ENCODE measurements at places on chromosomes 7 and 10.

GRCh38 chr10:88505265-88505664 lies 77.9 kb downstream of the RNLS start:
- DNase-seq = no peak

DNA sequence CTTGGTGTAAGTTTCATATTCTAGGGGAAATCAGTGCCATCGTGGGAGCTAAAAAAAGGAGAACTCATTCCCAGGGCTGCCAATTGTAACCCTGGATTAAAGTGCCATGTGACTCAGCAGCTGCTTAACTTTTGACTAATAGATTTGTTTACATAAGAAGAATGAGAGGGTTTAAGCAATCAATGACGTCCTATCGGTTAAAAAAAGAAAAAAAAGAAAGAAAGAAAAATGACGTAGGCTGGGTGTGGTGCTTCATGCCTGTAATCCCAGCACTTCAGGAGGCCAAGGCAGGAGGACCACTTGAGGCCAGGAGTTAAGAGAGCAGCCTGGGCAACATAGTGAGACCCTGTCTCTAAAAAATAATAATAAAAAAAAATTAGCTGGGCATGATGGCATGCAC lies 116.2 kb upstream of the AFAP1L2 start:
- DNase-seq = peak; percentile 82

DNA sequence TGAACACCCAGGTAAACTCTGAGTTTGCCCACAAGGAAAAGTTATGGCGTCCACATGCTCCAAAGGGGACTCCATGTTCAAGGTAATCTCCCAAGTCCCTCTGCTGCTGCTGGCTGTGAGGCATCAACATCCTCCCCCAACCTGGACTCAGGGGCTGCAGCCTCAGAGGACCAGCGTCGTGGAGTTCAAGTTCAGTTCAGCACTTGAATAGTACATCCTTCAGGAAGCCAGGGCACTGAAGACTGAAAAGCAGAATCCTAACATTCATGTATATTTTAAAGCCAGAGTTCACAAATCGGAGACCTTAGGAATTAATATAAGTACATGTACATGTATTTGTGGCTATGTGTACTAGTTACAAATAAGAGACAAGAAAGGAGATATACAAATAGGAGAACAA lies 90.4 kb downstream of the PTPRE start:
- no peak for DNase-seq

GRCh38 chr10:1068380-1069361 lies 12.5 kb downstream of the WDR37 start:
- no peak for DNase-seq

DNA sequence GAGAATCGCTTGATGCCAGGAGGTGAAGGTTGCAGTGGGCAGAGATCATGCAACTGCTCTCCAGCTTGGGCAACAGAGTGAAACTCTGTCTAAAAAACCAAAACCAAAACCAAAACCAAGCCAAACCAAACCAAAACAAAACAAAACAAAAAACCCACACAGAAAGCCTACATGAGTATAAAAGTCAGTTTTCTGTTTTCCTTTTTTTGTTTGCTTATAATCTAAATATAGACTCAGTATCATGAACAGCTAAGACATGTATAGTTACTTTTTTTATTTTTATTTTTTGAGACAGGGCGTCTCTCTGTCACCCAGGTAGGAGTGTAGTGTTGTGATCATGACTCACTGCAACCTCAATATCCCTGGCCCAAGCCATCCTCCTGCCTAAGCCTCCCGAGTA lies 16.8 kb upstream of the MTPN start:
- no peak for DNase-seq

GRCh38 chr10:70592746-70593512 lies 9.6 kb downstream of the PRF1 start:
- no peak for DNase-seq

DNA sequence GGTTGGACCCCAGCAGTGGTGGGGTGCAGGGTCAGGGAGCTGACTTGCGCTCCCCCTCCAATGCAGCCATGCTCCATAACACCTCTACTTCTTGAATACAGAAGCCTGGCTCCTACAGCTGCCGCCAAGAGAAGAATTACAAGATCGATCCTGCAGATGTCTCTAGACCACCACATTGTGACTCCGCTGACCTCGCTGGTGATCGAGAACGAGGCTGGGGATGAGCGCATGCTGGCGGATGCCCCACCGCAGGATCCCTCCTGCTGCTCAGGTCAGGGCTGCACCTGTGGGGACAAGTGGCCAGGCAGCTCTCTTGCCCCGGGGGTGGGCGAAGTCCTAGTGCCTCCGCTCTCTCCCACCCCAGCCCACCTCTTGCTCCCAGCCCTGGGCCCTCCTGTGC lies 31.7 kb downstream of the ITIH2 start:
- DNase-seq = no peak

GRCh38 chr7:121480566-121481335 lies 84.6 kb upstream of the FAM3C start:
- DNase-seq = no peak

DNA sequence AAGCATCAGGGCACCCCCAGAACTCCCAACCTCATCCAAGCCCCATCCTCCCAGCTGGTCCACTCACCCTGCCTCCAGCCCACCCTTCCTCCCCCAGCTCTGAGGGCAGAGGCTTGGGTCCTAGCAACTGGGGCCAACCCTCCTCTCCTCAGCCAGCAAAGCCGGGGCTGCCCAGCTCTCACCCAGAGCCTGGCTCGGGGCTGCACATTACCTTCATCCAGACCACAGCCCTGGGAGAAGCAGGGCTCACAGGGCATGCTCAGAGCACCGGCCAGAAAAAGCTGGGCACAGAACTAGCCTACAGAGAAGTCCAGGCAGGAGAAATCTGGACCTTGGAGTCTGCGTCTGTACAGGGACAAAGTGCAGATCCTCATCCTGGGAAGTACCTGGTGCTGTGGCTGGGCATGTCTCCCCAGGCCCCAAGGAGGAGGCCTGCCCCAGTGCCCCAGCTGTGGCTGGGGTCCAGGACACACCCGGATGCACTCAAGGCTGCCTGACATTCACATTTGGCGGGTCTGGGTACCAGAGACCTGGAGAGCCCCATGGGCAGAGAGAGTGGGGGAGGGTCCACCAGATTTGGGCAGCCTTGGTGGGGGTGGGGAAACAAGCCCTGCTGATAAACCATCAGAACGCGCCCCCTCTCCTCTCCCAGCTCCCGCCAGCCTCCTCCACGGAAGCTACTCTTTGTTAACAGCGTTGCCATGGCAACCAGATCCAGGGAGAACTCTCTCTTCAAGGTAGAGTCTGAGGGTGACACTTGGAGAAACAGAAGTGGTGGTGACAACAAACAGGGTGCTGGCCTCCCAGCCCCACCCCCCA lies 5.1 kb downstream of the RASGEF1A start:
- no peak for DNase-seq

GRCh38 chr10:3025026-3025683 lies 42.2 kb upstream of the PFKP start:
- DNase-seq = no peak

DNA sequence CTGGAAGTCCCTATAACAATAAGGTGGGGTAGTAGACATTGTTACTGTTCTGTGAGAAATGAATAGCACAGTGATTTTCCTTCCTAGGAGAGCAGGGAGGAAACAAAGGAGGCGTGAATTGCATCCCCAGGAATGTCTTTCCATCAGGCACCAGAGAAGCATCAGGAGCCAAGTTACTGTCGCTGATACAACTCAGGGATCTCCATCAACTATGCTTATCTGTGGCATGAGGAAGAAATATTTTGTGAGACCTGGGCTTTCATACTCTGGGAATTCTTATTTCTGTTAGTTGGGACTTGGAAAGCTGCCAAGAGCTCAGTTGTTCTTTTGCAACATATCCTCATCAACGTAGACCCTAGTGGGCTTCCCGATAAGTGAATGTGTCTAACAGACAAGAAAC lies 622.3 kb downstream of the SUGCT start:
- DNase-seq = no peak

- no peak for DNase-seq
These were observed 92.1 kb upstream of the PODXL start for GRCh38 chr7:131648491-131648890.

GRCh38 chr10:14454206-14454605 lies 123.5 kb upstream of the FRMD4A start:
- DNase-seq = no peak

- DNase-seq = no peak
These were observed 10.8 kb upstream of the CLDN4 start for GRCh38 chr7:73820013-73820412.

DNA sequence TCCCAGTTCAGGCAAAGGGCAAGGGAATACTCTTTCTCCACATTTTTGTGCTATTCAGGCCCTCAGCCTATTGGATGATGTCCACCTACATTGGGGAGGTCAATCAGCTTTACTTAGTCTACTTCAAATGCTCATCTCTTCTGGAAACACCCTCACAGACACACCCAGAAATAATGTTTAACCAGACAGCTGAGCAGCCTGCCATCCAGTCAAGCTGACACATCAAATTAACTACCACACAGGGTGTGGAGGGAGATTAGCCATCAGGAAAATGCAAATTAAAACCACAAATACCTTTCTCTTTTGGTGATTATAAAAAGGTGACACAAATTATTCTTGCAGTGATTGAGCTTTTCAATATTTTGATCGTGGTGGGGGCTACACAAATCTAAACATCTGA lies 74.7 kb upstream of the FZD8 start:
- DNase-seq = peak; percentile 70

DNA sequence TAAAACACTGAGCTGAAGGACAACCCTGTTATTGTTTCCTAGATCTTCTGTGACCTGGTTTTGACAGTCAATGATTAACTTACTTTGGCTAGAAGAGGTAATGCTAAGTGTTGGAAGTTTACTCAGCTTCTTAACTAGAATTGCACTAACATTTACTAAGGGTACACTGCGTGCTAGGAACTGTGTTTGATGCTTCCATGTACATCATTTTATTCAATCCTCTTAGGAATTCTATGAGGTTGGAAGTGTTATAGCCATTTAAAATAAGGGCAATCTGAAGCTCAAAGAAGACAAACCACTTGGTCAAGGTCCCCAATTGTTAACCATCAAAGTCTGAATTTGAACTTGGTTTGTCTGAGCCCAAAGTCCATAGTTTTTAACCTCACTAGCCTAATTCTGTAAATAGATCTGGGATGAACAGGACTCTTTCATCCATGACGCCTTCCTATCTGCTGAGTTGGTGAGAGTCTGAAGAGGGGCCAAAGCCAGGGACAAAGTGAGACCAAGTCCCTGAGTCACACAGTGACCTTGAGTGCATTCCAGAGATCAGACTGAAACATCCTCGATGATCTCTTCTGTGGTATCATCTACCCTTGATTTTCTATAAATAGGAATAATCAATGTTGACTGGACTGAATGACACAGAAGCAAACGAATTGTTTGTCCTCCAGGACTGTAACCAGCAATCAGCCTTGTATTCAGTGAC lies 29.2 kb upstream of the ZNRF2 start:
- DNase-seq = peak; percentile 36

- DNase-seq = no peak
These were observed 186.1 kb upstream of the KAT6B start for GRCh38 chr10:74640134-74640921.

GRCh38 chr7:22418251-22419046 lies 61.5 kb upstream of the RAPGEF5 start:
- DNase-seq = no peak

DNA sequence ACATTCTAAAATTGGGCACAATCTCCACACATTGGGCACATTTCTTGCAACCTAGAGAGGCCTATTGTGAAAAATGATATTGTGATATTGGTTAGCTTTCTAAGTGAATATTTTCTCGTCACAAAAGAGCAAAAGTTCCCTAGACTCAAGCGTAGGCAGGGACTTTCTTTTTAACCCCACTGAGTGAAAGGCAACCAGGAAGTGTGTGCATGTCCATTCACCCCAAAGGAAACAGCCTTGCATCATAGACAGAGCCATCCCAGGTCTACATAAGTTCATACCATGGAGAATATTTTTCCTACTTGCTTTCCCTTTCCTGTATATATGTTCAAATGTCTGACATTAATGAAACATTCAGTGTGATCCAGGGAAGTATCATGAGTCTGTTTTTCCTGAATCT lies 84.2 kb upstream of the AGBL3 start:
- DNase-seq = no peak

GRCh38 chr10:69757553-69758309 lies 44.0 kb upstream of the COL13A1 start:
- peak; percentile 46 for DNase-seq

- no peak for DNase-seq
These were observed 1071.5 kb upstream of the C7orf33 start for GRCh38 chr7:147519062-147519461.

DNA sequence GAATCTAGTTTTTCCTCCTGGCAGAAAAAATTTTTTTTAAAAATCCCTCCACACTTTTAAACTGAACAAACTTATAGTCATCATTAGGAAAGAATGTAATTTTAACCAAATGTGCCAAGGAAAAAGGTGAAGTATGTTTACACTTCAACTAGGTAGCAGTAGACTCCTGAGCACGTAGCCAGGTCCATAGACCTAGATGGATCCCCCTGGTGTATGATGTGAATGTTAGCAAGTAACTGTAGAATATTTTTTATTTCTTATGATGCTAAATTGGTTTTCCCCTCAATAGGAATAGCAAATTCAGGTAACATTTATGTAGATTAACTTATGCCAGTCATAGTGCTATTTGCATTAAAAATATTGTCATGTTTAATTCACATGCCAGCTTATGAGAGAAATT lies 19.6 kb downstream of the CABCOCO1 start:
- DNase-seq = no peak

DNA sequence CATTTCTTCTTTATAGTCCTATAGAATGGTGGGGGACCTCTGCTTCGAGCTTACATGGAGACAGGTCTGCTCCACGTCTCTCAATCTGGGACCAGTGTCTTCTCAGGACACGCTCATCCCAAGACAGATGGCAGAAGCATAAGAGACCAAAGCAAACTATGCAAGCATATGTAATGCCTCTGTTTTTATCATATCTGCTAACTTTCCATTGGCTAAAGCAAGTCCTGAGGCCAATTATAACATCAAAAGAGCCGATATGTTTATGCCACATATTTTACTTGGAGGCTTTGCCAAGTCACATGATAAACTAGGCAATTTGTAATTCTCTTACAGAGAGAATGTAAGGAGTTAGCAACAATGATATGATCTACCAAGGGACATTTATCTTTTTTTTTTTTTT lies 102.6 kb upstream of the NRBF2 start:
- no peak for DNase-seq

DNA sequence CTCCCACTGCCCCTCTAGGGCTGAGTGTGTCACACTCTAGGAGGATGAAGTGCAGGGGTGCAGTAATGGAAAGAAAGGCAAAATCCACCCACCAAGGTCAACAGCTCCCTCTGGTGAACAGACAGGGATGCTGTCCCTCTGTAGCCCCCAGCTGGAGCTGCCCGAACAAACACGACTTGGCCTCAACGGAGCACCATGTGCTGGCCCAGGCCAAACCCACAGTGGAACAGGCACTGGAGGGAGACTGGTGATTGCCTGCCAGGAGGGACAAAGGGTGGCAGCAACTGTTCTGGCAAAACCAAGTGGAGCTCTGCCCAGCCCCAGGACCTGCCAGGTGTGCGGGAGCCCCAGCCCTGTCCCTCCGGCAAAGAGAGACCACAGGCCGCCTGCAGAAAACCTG lies 20.7 kb downstream of the PDIA4 start:
- DNase-seq = no peak

GRCh38 chr10:70494536-70494935 lies 16.0 kb downstream of the PALD1 start:
- DNase-seq = no peak

Data from kidney glomerular epithelial cell (primary cell).